Testis (tissue), 5 donors: ENCODE measurements at places on chromosomes 4 and X. TPM values are rescaled to one million over a fixed set of nuclear protein-coding genes. Genes with fewer than 3 reads are reported as not detected.

GRCh38 chr4:4349867-4350266, 37.0 kb upstream of the NSG1 start:
- no peak for DNase-seq

DNA sequence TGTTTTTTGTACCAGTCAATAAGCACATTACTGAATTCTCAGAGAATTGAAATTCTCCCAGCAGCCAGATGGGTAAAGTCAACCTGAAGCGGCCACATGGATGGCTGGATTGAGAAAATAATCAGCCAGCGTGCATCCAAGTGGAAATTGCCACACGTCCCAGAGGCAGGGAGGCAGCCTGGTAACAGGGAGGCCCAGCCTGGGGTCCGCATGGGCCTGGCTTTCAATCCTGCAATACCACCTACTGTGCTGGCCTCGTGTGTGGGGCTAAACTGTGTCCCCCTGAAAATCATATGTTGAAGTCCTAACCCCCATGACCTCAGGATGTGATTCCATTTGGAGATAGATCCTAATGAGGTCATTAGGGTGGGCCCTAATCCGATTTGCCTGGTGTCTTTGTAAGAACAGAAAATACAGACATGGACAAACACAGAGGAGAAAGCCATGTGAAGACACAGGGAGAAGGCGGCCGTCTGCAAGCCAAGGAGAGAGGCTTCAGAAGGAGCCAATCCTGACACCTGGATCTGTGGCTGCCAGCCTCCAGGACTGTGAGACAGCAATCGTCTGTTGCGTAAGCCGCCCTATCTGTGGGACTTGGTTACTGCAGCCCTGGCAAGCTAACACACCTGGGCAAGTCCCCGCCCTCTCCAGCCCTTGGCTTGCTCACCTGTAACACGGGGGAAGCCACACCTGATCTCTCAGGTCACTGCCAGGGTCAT, 90.3 kb downstream of the JAKMIP1 start:
- peak; percentile 6 for DNase-seq

SETD7 gene
- total RNA-seq: 66.5 TPM

- DNase-seq: peak; percentile 46
Measured at GRCh38 chr4:89254847-89255246, 52.8 kb downstream of the GPRIN3 start.

GAGE12F gene
- total RNA-seq: 1.2 TPM

DNA sequence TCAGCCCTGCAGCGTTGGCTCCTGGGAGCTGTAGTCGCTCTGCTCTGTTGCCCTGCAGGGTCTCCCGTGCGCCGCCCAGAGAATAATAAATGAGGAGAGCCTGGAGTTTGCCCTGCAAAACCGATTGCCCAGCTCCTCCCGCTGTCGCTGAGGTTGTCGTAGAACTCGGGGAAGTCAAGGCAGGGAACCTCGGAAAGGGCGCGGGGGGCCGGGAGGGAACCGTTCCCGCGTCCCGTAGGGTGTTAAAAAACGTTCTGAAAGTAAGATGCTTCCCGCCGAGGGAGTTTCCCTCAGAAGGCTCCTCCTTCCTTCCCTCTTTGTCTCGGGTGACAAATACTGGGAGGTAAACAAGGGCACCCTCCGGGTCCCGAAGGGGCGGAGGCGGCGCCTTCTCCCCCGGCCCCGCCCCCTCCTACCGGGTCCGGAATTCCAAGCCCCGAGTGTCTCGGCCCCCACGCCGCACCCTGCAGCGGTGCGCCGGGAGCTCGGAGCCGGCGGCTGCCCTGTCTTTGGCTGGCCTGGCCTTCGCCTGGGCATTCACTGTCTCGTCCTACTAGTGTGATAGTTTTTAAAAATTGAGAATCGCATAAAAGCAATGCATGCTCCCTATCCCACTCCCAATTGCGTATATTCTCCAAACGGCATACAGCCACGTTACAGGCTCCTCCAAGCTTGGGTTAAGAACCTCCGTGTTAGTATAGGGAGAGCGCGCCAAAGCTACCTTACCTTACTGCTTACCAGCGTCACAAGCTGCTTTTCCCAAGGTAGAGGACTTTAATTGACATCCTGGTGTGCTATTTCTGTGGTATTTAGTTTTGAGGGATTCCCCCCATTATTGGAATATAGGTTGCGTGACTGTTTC, 964 bp upstream of the HMGB2 start:
- peak; percentile 65 for DNase-seq

FRMPD4 gene
- total RNA-seq: 1.3 TPM

ESX1 gene
- total RNA-seq: 41.7 TPM

- no peak for DNase-seq
Measured at GRCh38 chr4:159837071-159837470, 734.2 kb downstream of the RAPGEF2 start.

GRCh38 chr4:15947684-15948083, 9.1 kb upstream of the FGFBP1 start:
- DNase-seq: no peak

GRCh38 chr4:166662266-166662843, 571.9 kb downstream of the SPOCK3 start:
- DNase-seq: no peak

DNA sequence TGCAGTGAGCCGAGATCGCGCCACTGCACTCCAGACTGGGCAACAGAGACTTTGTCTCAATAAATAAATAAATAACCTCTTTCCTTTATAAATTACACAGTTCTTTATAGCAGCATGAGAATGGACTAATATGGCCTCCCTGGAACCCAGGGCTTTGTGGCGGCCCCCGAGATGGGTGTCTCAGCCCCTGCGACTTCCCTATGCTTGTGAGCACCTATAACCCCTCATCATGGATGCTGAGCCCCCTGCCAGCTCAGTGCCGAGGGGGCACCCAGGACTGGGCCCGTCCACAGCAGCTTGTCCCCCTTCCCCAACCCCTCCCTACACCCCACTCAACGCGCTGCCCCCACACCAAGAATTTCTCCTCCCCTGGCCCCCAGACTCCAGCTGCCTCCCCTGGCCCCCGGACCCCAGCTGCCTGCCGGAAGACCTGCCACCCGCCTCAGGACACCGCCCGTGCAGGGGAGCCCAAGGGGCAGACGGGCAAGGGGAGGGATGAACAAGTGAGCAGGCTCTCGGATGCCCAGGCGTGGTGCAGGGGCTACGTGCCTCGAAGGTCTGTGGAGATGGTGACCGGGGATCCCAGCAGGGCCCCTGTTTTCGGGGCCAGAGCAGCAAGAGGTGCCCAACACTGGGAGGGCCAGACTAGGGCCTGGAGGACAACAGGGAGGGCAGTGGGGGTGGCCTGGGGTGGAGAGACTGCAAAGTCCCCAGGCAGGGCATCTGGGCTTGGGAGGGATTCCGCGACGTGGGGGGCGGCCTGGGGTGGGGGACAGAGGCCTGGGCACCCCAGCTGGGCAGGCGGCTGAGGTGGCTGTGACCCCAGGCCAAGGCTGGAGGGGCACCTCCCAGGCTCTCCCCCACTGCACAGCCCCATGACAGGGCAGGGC, 74.0 kb downstream of the FAM53A start:
- no peak for DNase-seq

DNA sequence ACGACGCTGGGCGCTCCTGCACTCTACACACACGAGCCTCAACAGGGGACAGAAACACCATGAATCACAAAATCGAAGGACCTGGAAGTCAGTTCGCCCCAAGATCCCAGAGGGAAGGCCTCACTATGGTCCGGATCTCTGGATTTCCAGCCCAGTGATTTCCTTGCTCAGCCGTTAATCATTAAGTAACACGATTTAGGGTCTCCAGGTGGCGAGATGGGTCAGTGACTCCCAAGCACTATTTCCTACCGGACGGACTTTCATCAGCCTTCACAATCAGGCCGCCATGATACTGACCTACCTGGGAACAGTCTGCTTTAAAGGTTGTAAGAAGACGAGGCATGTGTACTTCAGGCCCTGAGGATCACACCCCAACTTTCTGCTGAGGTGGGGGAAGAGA, 63.7 kb downstream of the FAT1 start:
- DNase-seq: no peak

DNA sequence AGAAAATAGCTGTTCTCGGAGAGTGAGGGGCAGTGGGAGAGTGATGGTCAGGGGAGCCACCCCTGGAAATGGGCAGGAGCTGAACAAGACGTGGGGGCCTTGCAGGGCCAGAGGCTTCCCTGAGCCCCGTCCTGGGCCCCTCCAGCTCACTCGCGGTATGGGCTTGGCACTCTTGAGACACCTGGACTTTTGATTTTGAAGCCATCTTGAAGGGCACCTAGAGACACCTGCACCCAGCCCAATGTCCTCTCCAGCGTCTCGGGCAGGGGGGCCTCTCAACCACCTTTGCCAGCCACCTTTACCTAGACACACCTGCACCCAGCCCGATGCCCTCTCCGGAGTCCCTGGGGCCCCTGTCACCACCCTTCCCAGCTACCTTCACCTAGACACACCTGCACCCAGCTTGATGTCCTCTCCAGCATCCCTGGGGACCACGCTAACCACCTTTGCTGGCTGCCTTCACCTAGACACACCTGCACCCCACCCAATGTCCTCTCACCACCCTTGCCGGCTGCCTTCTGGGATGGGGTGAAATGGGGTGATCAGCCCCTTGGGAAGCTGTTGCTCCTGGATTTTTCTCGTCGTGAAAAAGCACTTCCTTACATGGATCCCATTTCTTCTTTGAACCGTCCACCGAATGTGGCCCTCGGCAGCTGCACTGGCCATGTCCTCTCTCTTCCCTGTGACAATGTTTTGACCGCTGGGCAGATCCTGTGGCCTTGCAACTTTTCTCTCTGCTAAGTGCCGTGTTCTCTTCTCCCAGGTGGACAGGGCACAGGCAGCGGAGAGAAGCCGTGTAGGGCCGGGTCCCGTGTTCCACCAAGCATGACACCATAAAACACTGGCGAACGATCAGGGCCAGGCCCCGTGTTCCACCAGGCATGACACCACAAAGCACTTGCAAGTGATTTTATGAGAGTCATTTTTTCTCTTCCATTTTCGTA, 47.5 kb downstream of the CPZ start:
- DNase-seq: no peak

TMSB15A gene
- 9.2 TPM for total RNA-seq

- peak; percentile 51 for DNase-seq
Measured at GRCh38 chr4:13541720-13542576, 2.4 kb downstream of the NKX3-2 start.

GRCh38 chr4:188300385-188300784, 161.1 kb downstream of the TRIML1 start:
- DNase-seq: no peak

- DNase-seq: no peak
Measured at GRCh38 chr4:181077341-181077740, 1165.9 kb upstream of the TENM3 start.

GRCh38 chr4:41933997-41934503, 1.2 kb upstream of the TMEM33 start:
- DNase-seq: peak; percentile 54

DNA sequence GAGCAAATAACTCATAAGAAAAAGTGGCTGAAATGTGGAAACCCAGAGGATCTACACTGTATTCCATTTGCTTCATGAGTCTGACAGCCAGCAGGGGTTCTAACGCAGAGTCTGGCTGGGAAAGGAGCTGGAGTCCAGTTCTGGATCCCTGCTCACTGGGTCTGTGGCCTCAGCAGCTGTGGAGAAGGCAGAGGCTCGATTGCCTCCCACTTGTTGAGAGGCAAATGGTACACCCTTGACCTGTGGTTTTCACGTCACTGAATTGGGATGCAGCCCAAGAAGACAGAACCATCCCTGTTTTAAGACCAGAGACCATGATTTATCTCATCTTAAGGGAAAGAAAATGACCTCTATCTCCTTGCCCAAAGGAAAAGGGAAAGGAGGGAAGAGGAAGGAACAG, 147.0 kb upstream of the NOCT start:
- no peak for DNase-seq

TMEM33 gene
- total RNA-seq: 47.0 TPM

CSAG3 gene
- 1.9 TPM for total RNA-seq

TEX13C gene
- 7.2 TPM for total RNA-seq

GNRHR gene
- total RNA-seq: 0.16 TPM

GRCh38 chr4:173252024-173252935, 81.9 kb downstream of the HMGB2 start:
- DNase-seq: no peak

DNA sequence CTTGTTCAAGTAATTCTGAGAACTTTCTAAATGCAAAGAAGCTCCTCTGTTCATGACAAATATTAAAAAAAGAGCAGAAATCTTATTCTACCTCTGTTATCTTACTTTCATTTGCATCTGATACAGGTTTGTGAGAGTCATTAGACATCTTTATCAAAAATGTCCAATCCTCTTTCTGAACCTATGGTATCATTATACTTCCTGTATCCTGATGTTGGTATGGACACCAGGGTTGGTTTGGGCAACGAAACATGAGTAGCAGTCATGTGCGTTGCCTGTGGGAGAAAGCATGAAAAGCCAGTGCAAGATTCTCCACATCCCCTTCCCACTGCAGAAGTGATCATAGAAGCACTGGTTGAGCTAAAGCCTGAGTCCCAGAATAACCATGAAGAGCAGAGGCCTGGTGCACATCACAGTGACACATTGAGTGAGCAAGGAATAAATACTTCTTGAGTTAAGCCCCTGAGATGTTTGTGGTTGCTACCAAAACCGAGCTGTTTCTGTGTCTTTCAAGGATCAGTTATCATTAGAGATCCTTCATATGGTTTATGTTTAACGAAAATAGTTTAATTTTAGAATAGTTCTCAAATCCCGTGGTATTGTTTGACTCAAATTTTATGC, 197.2 kb downstream of the BANK1 start:
- DNase-seq: no peak

DGKK gene
- 0.43 TPM for total RNA-seq

AIMP1 gene
- 17.7 TPM for total RNA-seq

DNA sequence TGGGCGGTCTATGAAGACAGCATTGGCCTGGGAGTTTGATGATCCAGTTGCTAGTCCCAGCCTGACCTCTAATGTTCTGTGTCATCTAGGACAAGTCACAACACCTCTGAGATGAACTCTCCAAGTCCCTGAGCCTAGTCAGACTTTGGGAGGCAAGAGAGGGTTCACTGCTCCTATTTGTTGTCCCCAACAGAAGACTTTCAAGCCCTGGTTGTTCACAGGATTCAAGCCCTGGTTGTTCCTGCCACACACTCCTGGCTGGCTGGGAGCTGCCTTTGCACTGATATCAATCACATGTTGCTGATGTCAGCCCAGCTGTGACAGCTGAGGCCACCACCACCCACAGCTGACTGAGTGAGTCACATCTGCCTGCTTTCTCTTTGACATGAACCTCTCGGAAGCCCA, 253.2 kb upstream of the RASGEF1B start:
- DNase-seq: peak; percentile 22

- DNase-seq: no peak
Measured at GRCh38 chr4:166977596-166977995, 256.7 kb downstream of the SPOCK3 start.

GPR119 gene
- 0.55 TPM for total RNA-seq
